Kidney tubule cell (primary cell): ENCODE measurements at places on chromosomes 5 and 9.
A peak's percentile ranks its signal among the peaks of the same experiment; 100 is the strongest.

GRCh38 chr5:163571744-163572143 is 66.3 kb downstream of the MAT2B start:
- DNase-seq = peak; percentile 86

GRCh38 chr5:134554319-134555222 is 29.1 kb downstream of the JADE2 start:
- peak; percentile 86 for DNase-seq

GRCh38 chr5:10623305-10623910 is 59.5 kb downstream of the ANKRD33B start:
- no peak for DNase-seq

DNA sequence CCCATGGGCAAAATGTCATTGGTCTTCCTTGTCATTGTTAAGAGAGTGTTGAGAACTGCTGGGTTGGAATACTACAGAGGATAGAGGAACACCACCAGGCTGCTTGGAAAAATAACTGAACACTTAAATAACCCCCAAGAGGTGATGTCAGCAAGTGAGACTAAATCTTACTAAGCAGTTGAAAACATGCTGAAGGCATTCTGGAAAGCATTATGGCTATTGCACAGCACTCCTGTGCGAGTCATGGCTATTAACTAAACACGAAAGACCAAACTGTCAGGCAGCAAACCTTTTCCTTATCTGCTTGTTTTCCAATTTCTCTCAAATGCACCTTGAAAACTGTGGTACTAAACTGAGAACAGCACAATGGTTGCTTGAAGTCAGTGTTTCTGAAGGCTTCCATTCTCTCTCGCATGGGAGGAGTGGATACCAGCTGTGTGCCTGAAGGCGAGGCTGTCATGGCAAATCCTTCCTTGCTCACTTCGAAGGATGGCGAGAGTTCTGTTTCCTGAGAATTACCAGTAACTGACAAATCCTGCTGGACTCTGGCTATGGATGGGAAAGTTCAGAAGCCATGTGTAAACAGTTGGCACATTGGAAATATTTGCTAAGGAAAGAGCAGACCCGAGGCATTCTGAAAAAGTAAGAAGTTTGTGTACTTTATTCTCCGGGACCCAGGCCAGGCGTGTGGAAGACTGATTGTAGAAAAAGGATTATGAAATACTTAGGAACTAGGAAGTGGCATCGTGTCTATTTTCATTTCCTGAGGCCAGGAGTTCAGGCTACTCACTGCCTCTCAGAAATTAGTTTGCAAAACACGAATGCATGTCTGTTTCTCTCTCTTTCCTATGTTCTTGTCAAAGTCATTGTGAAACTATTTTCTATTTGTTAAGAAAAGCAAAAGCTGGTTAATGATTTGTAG is 182.1 kb downstream of the DMRT2 start:
- peak; percentile 76 for DNase-seq

DNA sequence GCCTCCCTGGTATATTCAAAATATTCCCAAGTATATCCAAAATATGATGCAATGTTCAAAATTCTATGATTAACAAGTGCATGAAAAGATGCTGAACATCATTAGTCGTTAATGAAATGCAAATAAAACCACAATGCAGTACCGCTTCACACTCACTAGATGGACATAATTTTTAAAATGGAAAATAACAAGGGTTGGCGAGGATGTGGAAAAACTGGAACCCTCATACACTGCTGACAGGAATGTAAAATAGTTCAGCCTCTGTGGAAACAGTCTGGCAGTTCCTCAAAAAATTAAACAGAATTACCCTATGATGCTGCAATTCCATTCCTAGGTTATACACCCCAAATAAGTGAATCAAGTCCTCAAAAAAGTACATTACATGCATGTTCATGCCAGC is 36.1 kb upstream of the MYOT start:
- DNase-seq = no peak

- DNase-seq = no peak
These were observed 70.0 kb downstream of the GLDC start for GRCh38 chr9:6575324-6576034.

DNA sequence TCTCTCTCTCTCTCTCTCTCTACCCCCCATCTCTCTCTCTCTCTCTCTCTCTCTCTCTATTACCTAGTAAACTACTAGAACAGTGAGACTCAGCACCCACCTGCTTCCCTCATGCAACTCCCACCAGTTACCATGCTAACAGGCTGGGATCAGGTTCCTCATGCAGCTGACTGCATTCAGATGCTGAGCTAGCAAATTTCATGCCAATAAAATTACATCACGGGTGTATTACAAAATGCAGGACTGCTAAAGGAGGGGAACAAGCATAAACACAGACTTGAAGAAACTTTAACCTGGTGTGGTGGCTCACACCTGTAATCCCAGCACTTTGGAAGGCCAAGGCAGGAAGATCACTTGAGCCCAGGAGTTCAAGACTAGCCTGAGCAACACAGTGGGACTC is 76.0 kb downstream of the CEMIP2 start:
- peak; percentile 29 for DNase-seq

GRCh38 chr5:126808521-126808988 is 31.6 kb downstream of the LMNB1 start:
- DNase-seq = peak; percentile 51

- peak; percentile 96 for DNase-seq
These were observed 42.4 kb upstream of the TJP2 start for GRCh38 chr9:69131682-69132081.

DNA sequence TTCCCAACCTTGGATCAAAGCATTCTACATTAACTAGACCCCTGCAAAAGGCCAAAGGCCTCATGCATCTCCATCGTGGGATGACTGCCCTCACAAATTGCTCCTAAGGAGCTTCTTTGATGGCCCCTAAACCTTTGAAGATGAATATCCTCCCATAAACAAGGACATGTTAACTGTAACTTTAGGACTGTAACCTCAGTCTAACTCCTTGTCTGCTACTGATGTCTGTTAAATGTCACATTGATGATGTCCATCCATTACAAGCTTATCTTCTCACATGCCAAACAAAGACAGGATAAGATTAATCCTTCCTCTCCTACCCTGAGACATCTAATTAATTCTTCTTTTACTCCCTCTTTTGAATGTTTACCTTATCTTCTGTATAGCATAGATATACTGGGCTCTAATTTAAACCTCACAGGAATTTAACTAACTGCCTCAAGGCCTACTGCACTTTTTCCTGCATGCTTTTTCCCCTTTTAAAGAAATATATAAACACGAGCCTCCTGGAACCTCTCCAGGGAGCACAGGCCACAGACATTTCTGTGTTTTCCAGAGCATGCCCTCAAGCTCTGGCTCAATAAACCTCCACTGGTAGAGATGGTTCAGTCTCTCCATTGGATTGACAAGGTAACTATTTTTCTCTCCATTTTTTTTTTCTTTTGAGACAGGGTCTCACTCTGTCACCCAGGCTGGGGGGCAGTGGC is 90.6 kb upstream of the SLC25A48 start:
- DNase-seq = no peak

GRCh38 chr5:140926443-140927227 is 536 bp downstream of the PCDHAC1 start:
- peak; percentile 80 for DNase-seq

DNA sequence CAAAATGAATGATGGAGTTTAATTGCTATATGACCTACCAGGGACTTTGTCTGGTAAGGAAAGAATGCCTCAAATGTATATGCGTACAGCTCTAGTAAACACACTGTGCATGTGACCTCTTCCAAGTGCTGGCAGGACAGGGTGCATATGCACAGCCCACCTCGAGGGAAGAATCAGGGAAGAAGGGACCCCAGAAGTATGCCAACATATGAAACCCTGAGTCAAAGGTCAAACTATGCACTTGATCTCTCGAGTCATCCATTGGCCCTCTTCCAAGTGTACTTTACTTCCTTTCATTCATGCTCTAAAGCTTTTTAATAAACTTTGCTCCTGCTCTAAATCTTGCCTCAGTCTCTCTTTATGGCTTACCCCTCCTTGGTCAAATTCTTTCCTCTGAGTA is 804.6 kb upstream of the COX7C start:
- no peak for DNase-seq

GRCh38 chr5:1471240-1471853 is 26.1 kb upstream of the SLC6A3 start:
- no peak for DNase-seq

DNA sequence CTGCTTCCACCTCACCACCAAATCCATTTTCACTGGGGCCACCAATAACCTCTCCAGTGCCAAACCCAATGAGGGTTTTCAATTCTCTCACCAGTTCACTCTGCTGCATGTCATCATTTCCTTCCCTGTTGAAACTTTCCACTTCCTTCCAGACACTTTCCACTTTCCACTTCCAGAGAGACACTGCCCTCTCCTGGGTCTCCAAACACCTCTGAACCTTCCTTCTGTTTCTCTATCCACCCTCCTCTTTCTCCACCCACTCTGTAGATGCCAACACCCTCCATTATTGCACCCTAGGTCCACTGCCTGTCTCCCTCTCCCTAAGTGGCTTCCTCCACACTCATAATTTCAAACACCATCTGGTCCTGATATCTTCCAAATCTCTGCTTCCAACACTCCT is 39.6 kb downstream of the PDE6A start:
- DNase-seq = no peak

DNA sequence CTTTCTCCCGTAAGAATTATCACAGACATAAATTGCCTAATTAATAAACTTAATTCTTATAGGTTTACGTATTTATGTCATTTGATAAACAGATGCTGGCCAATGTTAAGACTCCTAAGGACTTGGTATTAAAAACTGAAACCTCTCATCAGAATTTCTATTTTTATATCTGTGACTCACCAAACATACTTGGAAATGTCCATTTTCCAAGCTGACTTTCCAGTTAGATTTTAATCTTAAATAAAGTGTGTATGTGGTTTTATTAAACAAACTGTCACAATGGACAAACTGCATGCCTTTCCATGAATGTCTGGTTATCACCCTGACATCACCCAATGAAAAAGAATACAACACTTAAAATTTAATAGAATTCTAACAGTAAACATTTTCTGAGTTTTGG is 12.6 kb upstream of the COL23A1 start:
- DNase-seq = no peak

DNA sequence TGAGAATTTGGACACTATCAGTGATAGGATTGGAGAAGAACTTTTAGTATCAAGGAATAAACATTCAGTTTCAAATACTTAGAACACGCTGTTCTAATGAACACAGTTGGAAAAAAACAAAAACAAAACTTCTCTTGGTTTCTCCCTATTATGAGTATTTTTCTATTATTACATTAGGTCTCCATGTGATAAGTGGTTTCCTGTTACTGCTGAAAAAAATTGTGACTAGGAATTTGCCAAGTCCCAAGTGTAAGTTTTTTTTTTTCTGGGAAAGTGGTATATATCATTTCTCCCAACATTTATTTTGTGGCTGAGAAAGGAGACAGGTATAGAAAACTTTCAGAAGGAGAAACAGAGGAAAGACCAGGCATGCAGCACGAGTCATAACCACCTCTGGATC is 41.1 kb downstream of the PCSK1 start:
- DNase-seq = no peak

DNA sequence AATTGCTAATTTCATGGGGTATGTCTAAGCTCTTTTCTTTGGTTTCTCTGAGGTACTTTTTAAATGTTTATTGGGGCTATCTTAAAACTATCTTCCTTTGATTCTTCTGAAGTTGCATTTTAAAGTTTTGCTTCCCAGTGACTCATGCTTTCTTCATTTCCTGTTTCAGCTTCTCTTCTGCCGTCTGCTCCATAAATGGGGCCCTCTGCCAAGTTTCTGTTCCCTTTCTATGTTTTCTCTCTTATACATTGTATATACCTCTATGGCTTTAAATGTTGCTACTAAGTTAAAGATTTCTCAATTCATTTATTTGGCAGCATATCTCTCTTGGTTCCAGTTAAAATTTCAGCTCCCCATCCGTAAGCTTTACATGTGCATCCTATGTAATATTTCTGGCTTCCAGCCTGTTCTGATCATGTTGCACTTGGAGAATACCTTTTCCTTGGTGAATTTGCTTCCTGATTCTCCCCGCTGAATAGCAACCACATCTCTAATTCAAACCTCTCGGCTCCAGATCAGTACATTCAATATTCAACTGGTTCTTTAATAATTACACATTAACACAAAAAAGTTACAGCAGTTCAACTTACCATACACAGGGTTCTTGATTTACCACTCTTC is 125.3 kb downstream of the ST8SIA4 start:
- peak; percentile 74 for DNase-seq

DNA sequence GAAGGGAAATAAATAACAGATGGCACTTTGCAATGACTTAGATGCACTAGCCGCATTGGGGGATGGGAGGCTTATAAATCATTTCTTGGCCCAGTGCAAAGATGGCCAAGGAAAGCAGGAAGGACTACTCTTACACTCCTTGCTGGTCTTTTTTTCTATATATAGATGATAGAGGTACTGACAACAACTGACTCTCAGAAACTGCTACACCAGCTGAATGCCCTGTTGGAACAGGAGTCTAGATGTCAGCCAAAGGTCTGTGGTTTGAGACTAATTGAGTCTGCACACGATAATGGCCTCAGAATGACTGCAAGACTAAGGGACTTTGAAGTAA is 1.7 kb downstream of the CCNG1 start:
- peak; percentile 33 for DNase-seq

GRCh38 chr5:15065091-15065490 is 193.5 kb upstream of the ANKH start:
- no peak for DNase-seq

GRCh38 chr5:126449751-126450271 is 26.6 kb downstream of the GRAMD2B start:
- DNase-seq = peak; percentile 94

DNA sequence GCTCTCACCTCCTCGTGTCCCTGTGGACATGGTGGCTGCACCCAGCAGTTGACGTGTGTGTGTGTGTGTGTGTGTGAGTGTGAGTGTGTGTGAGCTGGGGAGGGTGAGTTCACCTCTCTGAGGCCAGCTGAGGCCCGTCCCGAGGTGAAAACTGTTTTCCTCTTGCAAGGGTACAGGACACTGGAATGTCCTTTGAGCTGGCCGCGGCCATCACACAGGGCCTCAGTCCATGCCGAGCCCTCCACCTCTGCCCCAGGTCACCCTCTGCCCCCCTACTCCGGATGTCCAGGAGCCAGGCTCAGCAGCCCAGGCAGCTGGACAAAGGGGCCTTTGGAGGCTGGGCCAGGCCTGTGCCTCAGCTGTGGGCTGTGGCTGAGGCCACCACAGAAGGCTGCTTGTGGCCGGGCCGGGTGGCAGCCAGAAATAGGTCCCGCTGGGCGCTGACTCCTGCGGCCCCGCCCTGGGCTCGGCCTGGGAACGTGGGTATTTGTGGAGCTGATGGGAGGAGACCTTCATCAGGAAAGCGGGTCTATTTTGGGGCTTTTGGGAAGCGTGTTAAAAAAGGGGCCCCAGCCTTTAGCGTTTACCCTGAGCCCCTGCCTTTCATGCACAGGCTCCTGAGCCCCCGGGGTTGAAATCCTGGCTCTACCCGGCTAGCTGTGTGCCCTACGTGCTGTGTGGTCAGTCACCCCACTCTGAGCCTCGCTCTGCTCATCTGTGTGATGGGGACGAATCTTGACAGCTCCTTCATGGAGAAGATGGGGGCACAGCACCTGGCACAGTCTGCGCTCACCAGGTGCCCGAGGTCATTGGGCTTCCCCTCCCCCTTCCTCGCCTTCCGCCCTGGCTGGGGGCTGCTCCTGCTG is 75.1 kb upstream of the IER5L start:
- no peak for DNase-seq
